ENCODE measurements at places on chromosomes 3 and 15.

GRCh38 chr15:79296583-79296982, 14.1 kb downstream of the ANKRD34C start:
- DNase-seq = no peak

GRCh38 chr3:143883151-143883550, 34.9 kb upstream of the SLC9A9 start:
- no peak for DNase-seq

DNA sequence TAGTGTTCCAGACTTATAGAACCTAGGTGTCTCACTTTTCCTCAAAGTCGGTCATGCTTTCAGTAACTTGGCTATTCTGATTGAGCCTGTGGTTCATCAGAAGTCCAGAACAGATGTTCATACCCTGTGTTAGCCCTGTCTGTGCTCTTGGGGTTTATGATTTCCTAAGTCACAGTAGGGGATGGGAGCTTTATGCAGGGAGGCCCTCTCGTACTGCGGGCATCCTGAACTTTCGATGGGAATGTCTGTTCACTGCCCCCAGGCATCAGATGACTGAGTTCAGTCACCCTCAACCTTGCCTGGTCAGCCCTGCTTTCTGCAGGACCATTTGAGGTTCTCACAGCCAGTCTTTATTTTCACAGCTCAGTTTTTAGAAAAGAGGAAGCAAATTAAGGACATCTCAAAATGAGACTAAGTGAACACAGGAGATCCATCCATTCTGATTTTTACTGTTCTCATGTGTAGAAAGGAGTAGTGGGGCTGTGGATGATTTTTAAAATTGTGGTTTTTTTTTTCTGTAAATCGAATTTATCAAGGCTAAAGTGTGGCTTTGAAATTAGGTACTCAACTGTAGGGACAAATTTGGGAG, 71.3 kb downstream of the CMTM8 start:
- DNase-seq = no peak

- peak; percentile 51 for DNase-seq
Measured at GRCh38 chr3:47522082-47522987, 8.8 kb upstream of the ELP6 start.

DNA sequence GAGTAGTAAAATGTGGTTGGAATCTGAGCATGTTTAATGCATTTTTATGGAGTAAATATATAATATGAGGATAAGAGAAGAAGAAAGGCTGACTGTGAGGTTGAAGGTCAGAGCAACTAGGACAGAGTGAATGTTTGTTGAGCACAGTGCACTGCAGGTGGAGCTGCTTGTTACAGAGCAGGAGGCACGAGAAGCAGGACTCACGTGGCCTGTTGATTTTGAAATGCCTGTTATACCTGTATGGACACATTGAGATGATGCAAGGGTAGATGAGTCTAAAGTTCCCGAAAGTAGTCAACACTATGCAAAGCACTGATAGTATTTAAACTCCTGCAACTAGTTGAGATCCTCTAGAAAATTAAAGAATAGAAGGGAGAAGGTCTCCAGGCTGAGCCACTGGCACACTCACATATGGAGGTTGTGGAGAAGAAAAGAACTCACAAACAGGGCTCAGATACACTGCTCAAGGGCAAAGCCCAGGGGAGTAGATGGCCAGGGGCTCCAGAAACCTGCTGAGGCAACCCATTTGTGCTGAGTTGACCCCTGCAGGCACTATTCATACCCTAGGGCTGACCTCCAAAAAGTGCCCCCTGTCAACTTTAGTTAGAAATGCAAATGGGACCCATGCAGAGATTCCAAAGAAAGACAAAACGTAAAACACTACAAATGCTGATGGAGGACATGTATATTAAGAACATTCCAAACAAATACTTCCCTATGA, 541.5 kb downstream of the GABRG3 start:
- no peak for DNase-seq

DNA sequence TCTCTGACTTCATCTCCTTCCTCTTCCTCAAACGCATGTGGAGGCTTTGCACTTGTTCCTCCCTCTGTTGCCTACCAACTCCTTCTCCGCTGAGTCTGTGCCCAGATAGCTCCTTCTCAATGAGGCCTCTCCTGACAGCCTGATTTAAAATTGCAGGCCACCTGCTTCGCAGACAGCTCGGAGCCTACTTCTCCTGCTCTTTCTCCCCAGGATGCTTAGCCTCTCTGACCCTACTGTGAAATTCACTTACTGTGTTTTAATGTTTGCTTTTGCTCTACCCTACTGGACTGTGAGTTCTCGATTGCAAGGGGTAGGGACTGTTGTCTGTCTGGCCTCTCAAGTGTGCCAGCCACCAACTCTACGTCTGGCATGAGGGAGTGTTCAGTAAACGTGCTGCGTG, 83.4 kb downstream of the EEFSEC start:
- no peak for DNase-seq

GRCh38 chr3:181752202-181752671, 40.5 kb downstream of the SOX2 start:
- no peak for DNase-seq

- no peak for DNase-seq
Measured at GRCh38 chr3:149898771-149899170, 71.9 kb downstream of the PFN2 start.

GRCh38 chr3:10517627-10518026, 12.2 kb upstream of the ATP2B2 start:
- no peak for DNase-seq

GRCh38 chr3:160210799-160211221, 14.4 kb upstream of the C3orf80 start:
- DNase-seq = no peak

- DNase-seq = no peak
Measured at GRCh38 chr15:78391781-78392180, 46.2 kb upstream of the IREB2 start.

DNA sequence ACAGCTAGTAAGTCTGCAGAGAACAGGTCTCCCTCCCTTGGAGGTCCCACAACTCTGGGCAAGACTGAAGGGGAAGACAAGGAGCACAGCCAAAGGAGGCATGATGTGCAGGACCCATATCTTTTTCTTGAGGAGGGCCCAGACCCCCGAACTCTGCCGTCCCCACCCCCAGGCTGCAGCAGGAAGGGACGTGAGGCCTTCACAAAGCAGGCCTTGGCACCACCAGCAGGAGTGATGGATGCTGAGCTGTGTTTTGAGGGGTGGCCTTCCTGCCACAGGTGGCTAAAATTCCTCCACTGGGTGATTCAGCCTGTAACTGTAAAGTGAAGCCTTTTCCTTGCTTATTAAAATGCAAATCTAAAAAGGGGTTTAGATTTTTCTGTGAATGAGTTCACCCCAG, 8.6 kb downstream of the PLA2G4D start:
- DNase-seq = no peak

DNA sequence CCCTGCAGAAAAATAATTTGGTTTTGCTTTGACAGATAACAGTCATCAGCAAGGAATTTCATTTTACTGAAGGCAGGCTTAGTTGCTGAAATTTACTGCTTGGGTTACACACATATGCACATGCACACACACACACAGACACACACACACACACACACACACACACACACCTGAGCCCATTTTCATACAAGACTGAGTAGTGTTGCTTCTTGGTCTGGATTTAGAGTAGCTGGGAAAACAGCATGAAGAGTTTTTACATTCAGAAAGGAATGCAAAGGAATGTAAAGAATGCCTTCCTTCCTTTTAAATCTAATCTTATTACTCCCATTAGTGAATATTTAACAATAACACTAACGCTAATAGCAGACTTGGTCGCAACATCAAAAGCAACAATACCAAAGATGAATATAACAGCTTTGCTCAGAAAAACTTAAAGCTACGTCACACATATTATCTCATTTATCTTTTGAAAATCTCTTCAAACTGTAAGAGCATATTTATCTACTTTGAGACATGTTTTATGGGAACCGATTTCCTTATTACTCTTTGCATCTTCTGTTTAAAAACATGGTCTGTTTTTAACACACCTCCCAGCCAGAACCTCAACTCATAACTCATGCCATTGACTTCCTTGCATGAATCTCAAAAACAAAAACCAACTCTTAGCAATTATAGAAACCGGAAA, 32.5 kb downstream of the RFTN1 start:
- DNase-seq = no peak

DNA sequence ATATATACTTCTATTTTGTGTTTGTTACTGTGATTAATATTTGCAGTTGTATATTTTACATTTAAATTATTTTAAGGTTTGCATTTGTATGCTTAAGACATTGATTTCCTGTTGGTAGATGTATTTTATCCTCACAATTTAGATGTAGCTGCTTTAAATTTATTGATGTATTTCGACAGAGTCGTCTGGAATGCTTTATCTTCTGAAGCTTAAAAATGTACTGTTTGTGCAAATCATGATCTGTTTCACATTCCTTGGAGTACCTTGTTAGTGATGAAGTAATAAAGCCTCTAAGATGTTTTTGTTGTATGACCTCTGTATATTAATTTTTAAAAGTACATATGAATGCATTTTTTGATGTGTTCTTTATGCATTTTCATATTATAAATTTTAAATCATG, 1.9 kb downstream of the CHD2 start:
- no peak for DNase-seq

- no peak for DNase-seq
Measured at GRCh38 chr3:100184948-100185570, 70.8 kb upstream of the FILIP1L start.

- no peak for DNase-seq
Measured at GRCh38 chr3:43525941-43526607, 95.7 kb downstream of the ANO10 start.

DNA sequence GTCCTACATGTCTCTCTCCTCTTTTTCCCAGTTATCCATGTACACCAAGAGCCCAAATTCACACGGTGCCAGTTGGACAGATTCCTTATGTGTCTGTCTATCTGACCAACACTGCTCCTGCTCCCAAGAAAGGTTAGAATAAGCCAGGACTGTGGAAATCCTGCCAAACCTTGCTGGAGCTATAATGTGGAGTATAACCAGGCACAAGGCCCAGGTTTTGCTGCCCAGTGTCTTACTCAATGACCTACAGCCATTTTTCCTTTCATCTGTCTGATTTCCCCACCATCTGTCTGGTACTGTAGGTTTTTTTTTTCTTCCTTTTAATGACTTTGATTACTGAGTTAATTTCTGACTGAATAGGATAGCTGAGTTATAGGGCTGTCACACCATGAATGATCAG, 26.5 kb upstream of the MINDY4B start:
- DNase-seq = no peak
